ENCODE measurements at places on chromosomes 2 and 18.

DNA sequence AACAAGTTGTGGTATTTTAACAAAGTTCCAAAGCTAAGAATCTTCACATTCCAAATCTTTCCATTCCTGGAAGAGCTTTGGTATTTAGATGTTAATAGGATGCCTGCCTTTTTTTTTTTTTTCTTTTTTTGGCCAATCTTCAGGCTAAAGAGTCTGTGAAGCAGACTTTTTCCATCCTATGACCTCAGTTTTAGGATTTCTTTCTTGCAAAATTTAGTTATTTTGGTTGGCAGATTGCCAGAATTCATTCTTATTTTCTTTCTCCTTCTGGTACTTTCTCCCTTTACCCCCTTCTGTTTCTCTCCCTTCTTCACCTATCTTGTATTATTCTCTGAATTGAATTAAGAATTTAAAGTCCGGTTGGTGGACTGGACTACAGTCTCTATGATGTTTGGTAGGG is 217.8 kb upstream of the REV1 start:
- DNase-seq = no peak

DNA sequence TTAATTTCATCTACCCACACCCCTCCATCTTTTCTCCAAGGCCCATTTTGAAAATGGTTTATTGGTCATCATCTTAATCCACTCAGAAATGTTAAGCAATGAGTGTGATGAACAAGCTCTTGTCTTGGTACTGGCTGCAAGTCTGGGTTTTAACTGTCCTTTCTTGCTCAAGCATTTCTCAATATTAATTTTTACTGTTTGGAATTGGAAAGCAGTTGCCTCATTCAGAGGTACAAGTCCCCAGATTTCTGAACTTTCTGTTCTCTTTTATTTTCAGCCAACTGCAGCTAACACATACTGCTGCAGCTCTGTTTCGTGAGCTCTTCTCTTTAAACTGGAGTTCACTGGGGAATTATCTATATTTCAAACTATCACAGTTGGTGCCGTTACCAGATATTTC is 99.4 kb upstream of the TEX51 start:
- DNase-seq = no peak

- DNase-seq = no peak
Observed at GRCh38 chr2:224924631-224925030, 117.6 kb downstream of the DOCK10 start.

- no peak for DNase-seq
Observed at GRCh38 chr2:110146945-110147332, 31.3 kb upstream of the MALL start.

DNA sequence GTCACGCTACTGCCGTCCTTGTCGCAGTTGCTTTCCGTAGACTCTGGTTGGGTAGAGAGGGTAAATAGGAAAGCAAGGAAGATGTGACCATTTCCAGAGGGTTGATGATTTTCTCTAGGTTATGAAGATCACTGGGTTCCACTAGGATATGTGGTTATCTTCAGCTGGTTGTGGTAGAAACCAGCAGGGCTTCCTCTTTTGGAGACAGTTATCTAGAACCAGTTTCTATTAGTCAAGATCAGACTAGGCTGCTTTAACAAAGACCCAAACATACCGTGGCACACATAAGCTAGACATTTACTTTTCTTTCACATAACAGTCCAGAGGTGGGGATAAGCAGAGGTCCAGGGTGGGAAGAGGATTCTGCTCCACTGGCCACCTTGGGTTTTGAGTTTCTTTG is 59.6 kb downstream of the FASTKD2 start:
- DNase-seq = no peak

- no peak for DNase-seq
Observed at GRCh38 chr2:30037016-30037415, 109.8 kb upstream of the YPEL5 start.

GRCh38 chr2:186517090-186517489 is 31.0 kb downstream of the ZC3H15 start:
- no peak for DNase-seq

DNA sequence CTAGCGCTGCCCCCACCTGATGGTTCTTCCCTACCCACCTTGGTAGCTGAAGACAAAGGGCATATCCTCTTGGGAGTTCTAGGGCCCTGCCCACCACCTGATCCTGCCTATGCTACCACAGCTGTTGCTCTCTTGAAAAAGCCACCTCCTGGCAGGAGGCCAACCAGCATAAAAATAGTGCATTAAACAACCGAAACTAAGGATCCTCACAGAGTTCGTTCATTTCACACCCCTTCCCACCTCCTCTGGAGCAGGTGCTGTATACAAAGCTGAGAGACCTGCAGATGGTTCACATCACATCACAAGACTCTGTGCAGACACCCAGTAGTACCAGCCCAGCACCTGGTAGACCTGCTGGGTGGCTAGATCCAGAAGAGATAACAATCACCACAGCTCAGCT is 1348.0 kb upstream of the TMEFF2 start:
- no peak for DNase-seq

- no peak for DNase-seq
Observed at GRCh38 chr2:102350137-102350793, 5.3 kb upstream of the IL18R1 start.

- DNase-seq = no peak
Observed at GRCh38 chr2:230347659-230348305, 20.8 kb downstream of the SP140L start.

GRCh38 chr2:109466674-109467575 is 146.8 kb downstream of the SEPTIN10 start:
- no peak for DNase-seq

DNA sequence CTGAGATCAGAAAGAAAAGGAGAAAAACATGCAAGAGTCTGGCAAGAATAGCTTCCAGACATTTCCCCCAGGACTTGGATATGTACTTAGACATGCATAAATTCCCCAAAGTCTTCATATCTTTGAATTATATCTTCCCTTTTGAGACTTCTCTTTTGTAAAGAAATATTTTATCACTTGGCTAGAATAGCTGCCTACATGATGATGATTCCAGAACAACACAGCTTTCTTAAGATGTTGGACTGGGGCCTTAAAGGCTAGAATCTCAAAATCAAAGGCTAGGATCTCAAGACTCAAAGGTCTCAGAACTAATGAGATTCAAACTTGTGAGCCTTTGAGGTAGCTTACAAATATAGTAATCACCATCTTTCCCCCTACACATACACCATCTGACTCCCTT is 842.3 kb downstream of the BCL11A start:
- no peak for DNase-seq

- no peak for DNase-seq
Observed at GRCh38 chr2:189794310-189794709, 10.1 kb downstream of the PMS1 start.

DNA sequence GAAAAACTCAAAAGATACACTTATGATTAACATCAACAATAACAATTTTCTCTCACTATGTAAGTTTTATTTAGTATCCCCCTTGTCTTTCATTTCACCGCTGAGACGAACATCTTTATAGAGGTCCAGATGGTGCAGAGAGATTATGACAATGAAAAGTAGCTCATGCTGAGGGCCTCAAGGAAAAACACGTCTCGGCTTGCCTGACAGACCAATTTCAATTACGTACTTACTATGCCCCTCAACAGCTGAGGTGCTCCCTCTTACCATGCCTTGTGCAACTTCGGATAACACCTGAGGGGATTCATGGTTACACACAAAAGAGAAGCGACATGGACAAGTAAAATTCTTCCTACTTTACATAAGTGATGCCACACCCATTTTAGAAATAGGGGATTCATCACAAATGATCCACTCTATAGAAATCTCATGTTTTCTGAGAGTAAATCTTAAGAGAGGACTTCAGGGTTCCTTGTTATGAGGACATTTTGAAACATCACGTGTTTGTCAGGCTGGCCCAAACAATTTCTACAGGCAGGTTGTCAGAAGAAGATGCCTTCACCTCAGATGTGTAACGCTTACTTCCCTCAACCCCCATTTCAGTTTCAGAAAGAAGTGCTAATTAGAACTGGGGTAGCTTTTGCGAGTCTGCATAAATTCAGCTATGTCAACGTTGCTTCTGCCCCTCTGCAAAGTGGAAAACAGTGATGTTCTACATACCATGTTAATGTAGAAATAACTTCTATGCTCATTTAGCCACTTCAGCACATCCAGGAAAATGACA is 191.4 kb downstream of the NRXN1 start:
- DNase-seq = no peak

- DNase-seq = no peak
Observed at GRCh38 chr2:55585451-55586080, 31.9 kb downstream of the PPP4R3B start.

DNA sequence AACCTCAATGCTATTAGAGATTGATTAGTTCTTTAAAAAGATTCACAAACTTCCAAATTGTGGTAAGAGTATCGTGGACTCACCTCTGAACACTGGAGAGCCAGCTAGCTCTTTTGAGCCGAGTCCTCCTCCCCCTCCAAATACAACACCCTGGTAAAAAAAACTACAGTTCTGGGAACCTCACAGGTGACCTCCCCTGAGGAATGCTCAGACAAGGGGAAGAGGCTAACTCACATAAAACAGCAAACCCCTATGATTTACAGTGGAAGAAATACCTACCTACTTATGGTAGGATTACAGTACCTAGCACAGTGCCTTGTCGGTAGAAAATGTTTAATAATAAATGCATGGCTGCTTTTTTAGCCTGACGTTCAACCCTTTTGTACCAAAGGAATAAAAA is 8.4 kb downstream of the ZNF24 start:
- no peak for DNase-seq

DNA sequence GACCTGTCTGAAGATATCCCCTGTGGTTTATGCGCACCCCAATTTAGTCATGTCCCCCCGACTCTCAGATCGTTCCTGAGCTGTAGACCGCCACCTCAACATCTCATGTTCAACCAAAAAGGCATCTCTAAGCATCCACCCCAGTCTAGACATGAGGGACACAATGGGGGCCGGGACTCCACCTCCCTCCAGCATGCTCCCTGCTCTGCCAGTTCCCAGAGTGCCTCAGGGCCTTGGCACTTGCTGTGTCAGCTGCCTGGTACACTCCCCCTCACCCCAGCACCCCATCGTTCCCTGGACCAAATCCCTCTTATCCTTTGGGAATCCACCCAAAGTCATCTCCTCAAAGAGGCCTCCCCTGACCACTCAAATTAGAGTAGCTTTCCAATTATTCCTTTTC is 22.2 kb downstream of the TNS1 start:
- DNase-seq = no peak

GRCh38 chr2:196409376-196409775 is 230.1 kb upstream of the CCDC150 start:
- no peak for DNase-seq

- DNase-seq = no peak
Observed at GRCh38 chr2:1613078-1613445, 131.3 kb downstream of the PXDN start.

DNA sequence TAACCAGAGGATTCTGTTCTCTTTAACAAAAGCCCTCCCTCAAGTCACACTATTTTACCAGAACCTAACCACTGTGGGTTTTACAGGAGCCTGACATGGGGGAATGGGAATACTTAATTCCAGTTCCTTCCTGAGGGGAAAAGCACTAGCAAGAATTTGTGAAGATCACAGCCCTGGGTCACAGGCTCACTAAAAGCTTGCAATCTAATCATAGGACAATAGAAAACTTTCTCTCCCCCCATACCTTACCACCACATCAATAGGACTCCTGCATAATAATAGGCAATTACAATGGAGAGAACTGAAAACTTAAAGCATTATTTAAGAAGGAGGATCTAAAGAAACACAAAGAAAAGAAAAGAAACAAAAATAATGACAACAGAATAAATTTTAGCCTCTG is 225.8 kb upstream of the ZNF804A start:
- no peak for DNase-seq

DNA sequence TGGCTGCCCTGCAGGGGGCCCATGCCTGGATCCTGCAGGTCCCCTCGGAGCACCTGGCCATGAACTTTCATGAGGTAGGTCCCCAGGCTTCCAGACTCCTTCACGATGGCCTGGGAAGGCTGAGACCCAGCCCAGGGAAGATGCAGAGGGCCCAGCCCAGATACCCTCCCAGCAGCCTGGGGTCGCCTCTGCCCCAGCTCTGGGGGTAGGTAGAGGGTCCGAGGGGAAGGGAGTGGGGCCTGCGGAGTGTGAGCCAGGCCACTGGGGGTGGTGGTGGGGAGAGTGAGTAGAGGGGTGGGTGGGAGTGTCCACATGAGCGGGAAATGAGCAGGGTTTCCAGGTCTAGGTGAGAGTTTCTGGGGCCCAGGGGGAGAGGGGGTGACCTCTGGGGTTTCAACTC is 1.2 kb upstream of the CHRND start:
- DNase-seq = no peak
